Upper lobe of right lung (tissue), 1 donor: ENCODE measurements at places on chromosomes 3 and 15. TPM values are rescaled to one million over a fixed set of nuclear protein-coding genes. Genes with fewer than 3 reads are reported as not detected.
A peak's percentile ranks its signal among the peaks of the same experiment; 100 is the strongest.

DNA sequence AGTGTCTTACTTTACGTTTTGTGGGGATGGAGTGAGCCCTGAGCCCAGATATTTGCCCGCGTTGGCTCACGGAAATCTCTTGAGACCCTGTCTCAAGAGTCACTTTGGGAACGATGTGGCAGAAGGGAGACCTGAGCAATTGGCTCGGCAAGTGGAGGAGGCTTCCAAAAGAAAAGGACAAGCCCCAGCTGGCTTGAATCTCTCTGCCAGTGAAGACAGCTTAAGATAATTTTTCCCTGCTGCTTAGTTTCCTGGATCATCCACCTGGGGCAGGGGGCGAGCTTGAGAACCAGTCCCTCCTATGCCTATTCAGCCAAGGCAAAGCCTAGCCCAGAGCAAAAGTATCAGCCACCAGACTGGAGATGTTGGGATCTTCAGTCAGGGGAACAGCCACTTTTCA lies 708 bp downstream of the SEC22A start:
- DNase-seq, result no peak

Gene GOLGA8M
- total RNA-seq, result 3.0 TPM

DNA sequence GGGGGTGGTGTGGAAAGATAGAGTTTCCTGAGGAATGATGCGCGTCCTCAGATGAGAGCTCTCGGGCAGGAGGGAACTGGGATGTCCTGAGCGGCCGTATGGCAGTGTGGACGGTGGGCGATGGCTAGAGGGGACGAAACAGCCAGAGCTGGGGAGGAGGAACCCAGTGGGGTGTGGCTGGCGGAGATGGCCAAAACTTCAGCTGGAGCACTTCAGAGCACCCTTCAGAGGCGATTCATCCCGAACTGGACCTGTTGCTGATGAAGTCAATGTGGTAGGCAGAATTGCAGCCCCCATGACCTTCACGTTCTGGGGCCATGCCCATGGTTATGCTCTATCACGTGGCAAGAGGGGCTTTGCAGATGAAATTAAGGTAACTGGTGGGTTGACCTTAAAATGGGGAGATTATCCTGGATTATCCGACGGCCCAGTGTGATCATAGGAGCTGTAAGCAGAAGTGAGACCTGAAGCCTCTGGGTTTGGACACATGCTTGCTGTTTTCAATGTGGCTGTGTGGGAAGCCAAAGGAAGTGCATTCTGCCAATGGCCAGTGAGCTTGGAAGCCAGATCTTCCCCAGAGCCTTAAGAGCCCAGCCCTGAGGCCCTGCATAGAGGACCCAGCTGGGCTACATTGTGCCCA lies 52.3 kb downstream of the ATP1B3 start:
- no peak for DNase-seq

Gene ANKDD1A
- 6.0 TPM for total RNA-seq

Gene MASP1
- 5.9 TPM for total RNA-seq

DNA sequence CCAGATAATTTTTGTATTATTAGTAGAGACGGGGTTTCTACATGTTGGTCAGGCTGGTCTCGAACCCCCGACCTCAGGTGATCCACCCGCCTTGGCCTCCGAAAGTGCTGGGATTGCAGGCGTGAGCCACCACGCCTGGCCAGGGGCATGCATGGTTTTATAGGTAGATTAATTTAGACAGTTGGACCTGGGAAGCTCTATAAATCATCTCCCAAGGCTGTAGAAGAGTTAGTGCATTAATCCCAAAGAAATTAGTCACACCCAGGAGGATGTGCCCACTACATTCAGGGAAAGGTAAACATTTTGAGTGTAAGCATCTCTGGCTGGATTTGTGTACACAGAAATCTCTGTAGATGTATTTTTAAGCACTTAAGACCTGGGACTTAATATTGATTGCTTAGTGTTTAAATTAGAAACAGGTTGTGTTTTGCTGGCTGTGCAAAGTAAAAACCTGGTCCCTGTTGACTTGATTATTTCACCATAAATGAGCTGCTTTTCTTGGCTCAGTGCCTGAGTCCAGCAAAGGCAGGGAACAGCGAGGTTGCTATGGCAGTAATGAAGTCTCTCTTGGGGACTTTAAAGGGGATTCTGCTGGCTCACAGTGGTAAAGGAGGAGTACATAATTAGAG lies 19.2 kb downstream of the EXOSC7 start:
- no peak for DNase-seq

- no peak for DNase-seq
Measured at GRCh38 chr3:10964537-10965167, 27.9 kb upstream of the SLC6A1 start.

- DNase-seq, result no peak
Measured at GRCh38 chr15:46126581-46126980, 491.8 kb downstream of the SQOR start.

Gene TMEM40
- not detected for total RNA-seq

Gene IGDCC3
- total RNA-seq, result not detected

- DNase-seq, result no peak
Measured at GRCh38 chr3:194009019-194009418, 126.9 kb upstream of the HES1 start.

Gene GTF2A2
- 73.6 TPM for total RNA-seq

- DNase-seq, result no peak
Measured at GRCh38 chr3:4006288-4006687, 207.1 kb downstream of the LRRN1 start.

- no peak for DNase-seq
Measured at GRCh38 chr3:181917027-181917426, 205.3 kb downstream of the SOX2 start.

DNA sequence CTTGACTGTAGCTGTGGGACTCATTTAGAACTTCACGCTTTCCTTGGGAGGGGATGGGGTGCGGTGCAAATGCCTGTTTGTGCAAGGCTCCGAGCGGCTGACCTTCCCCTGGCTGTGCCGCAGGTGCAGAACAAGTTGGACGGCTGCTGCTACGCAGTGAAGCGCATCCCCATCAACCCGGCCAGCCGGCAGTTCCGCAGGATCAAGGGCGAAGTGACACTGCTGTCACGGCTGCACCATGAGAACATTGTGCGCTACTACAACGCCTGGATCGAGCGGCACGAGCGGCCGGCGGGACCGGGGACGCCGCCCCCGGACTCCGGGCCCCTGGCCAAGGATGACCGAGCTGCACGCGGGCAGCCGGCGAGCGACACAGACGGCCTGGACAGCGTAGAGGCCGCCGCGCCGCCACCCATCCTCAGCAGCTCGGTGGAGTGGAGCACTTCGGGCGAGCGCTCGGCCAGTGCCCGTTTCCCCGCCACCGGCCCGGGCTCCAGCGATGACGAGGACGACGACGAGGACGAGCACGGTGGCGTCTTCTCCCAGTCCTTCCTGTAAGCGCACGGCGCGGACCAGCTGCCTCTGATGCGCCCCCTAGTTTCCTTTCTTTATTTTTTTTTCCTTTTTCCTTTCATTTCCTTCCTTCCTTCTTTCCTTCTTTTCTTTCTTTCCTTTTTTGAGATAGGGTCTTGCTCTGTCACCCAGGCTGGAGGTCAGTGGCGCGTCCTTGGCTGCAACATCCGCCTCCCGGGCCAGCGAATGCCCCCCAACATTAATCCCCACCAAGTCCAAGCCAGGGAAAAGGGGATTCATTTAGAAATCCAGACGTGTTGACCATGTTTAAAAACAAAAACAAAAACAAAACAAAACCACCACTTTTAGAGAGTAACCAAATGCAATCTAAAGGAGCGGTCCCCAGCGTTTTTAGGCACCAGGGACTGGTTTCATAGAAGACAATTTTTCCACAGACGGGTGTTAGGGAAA lies 42.7 kb downstream of the EIF2AK4 start:
- DNase-seq, result peak; percentile 71

- no peak for DNase-seq
Measured at GRCh38 chr15:62344806-62345539, 179.9 kb upstream of the C2CD4B start.

Gene NANOGP8
- total RNA-seq, result not detected

- DNase-seq, result no peak
Measured at GRCh38 chr3:63450634-63451363, 172.7 kb downstream of the SYNPR start.

Gene MYEF2
- total RNA-seq, result 21.3 TPM

DNA sequence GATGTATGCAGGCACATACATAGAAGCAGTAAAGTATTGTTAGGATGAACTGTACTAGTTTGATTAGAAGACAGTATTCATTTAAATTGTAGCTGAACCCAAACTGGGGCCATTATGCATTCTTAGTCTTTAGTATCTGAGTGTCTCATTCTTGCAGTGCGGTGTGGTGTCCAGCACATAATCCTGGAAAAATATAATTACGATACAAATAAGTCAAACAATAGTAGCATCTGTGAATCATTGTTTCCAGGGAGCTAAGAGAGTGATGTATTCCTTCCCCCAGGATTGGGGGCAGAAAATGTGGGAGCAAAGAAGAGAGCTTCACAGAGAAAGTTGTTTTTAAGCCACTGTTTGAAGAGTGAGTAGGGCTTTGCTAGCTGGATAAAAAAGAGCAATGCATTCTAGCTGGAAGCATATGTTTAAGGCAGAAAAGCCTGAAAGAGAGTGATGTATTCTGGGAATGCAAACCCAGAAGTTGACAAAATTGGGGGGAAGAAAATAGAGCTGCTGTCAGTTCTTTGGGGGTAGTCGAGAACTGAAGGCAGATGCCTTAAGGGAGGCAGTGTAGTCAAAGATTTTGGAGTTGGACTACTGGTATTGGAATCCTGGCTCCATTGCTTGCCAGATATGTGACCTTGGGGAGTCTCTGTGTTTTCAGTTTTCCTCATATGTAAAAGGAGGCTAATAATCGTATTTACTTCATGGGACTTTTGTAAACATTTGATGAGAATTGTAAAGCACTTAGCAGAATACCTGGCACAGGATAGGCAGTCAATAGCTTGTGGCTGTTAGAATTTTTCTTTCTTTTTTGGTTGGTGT lies 14.1 kb downstream of the SLMAP start:
- DNase-seq, result no peak

Gene SCAMP5
- total RNA-seq, result 2.6 TPM

DNA sequence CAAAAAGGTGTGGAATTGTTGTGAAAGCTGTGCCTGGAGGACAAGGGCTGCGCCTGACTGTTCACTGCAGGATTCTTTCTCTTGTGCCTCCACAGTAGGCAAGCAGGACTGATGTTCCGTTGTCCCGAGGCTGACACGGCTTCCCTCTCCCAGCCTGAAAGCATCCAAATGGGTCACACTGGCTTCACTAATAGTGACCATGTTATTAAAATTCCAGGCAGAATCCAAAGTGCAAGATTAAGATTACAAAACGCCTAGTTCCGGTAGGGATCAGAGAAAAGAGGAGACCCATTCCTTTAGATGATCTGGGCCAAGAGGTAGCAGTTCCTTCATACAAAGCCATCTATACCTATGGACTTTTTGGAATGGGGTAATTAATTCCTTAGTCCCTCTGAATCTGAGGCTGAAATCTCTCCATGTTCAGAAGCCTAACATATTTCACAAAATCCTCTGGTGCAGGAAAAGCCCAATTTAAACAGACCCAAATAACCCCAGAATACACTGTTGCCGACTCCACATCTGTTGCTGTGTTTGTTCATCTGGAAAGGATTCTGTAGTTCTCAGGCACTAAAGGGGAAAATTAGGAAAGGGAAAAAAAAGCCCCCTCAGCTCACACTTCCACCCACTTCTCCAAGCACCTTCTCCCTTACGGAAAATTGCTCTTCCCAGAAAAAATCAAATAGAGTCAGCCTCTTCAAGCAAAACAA lies 145.9 kb downstream of the RORA start:
- DNase-seq, result no peak

Gene LINGO1
- 0.98 TPM for total RNA-seq

DNA sequence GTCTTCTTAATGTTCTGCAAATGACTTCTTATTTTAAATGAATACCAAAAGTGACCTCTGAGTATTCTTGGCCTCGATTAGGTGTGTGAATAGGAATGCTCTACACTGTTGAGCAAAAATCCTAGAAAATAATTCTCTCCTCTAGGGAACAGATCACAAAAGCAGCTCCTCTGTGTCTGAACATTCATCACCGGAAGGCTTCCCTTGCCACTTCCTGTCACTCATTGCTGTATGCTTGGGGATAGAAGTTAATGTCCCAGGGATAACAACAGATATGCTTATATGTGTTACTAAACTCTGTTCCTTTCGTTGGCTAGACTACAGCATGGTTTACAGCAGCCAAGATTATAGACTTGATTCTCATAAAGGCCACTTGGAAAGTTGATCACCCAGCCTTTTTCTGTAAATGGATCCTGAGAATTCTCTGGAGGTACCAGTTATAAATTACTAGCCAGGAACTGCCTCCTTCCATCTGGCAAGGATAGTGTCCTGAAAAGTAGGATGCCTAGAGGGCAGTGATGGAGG lies 16.0 kb upstream of the PTX3 start:
- DNase-seq, result no peak

- no peak for DNase-seq
Measured at GRCh38 chr15:36579792-36580431, 486 bp downstream of the CDIN1 start.

Gene C2CD4A
- total RNA-seq, result 0.14 TPM

GRCh38 chr15:90660195-90660998 lies 56.7 kb upstream of the BLM start:
- peak; percentile 80 for DNase-seq

Gene OSBPL10
- 30.8 TPM for total RNA-seq

- DNase-seq, result peak; percentile 52
Measured at GRCh38 chr15:52243697-52244555, 51.7 kb downstream of the MYO5C start.
